Mucosa of descending colon (tissue), 3 donors: ENCODE measurements at places on chromosomes 11 and 22.

- no peak for DNase-seq
Measured at GRCh38 chr22:43572710-43573109, 160.9 kb downstream of the MPPED1 start.

GRCh38 chr11:46389450-46390330 is 1.9 kb downstream of the CHRM4 start:
- DNase-seq: peak; percentile 83

- no peak for DNase-seq
Measured at GRCh38 chr11:28833169-28833568, 725.0 kb downstream of the METTL15 start.

DNA sequence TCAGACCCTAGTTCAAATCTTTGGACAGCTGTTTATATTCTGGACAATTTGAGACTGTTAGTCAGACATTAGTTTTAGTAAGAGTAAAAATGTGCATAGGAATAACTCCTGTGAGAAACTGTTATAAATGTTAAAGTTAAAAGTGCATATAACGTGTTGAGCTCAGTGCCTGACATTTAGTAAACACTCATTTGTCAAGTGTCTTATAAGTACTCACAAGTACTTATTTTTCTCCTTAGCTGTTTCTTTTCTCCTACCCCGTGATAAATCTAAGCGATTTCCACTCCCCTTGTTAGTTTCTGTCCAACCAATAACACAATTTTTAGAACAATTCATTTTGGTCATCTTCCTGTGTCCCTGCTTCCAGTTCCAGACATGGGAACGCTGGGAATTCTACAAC is 59.3 kb downstream of the LRRC4C start:
- no peak for DNase-seq

GRCh38 chr11:117476531-117477142 is 149.0 kb downstream of the CEP164 start:
- no peak for DNase-seq
